ENCODE measurements at places on chromosomes 6 and 20.
A peak's percentile ranks its signal among the peaks of the same experiment; 100 is the strongest.

DNA sequence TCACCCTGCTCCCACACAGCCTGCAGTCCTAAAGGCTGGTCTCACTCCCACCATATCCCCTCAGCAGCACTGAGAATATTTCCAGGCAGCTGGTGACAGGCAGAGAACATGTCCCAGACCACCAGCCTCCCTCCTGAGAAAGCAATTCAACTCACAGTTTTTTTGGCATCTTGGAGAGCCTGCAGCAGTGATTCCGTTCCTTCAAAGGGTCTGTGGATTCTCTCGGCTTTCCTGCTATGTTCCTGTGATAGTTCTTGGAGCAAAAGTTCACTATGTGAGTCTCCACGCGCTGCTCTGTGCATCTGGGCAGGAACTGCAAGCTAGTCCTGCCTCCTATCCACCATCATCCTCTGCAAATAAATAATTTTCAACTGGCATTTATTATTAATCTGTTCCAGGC is 448.3 kb upstream of the HSF2 start:
- no peak for DNase-seq

GRCh38 chr6:139990856-139991465 is 616.5 kb upstream of the CITED2 start:
- DNase-seq: no peak

DNA sequence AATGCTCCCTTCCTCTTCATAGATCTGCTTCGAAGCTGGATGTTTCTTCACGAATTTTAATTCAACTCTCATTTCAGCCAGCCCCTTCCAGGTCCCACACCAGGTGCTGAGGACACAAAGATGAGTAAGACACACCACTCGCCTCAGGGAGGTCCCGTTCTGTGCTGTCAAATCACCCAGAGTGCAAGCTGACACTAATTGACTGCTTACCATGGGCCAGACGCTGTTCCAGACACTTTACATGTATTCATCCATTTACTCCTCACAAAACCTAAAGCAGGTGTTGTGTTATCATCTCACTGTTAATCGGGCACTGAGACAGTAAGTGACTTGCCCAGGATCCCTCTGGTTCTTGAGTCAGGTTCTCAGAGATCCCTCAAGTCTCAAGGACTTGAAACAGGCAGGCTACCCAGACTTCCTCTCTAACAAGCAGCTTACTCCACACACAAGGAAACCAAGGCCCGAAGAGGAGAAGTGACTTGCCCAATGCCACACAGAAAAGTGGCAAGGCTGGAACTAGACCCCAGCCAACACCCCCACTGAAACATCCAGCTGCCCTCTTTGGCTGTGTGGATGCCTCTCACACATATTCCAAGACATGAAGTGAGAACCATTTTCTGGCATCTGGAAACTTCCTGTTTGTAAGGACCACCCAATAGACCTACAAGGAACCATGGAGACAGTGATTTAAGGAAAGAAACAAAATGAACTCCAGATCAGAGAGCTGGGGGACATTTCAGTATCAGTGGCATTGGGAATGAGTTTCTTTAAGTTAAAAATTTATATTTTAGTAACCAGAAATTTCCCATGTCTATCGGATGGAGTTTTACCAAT is 174.5 kb downstream of the CDC5L start:
- DNase-seq: no peak

DNA sequence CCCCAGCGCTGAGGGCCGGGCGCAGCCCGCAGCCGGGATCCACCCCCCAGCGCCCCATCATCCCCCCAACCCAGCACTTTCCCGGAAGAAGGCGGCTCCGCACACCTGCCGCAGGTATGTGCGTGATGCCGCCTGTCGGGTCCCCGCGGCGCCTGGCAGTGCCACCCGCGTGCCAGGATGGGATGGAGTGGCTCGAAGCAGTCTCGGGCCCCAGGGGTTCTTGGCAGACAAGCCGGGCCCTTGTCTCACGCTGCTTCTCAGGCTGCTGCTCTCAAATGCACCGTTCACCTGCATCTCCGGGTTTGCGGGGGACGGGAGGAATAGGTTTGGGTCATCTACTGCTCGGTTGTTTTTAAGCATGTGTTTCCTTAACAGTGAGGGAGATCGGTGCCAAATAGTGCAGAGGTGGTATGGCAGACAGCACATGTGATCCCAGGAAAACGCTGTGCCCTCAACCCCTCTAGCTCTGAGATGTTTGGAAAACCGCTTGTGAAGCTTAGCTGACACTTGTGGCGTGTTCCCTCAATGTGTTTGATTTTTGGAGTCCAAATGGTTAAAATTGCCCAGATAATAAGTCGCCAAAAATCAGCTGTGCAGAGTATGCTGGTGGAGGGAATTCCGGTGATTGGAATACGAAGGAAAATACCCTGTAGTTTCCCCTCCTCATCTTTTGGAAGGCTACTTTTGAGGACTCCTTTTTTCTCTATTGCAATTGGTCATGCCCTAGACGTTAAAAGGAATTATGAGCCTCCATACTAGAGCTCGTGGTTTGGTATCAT is 926 bp downstream of the MYLIP start:
- no peak for DNase-seq

GRCh38 chr6:153862139-153862538 is 176.9 kb upstream of the OPRM1 start:
- no peak for DNase-seq

GRCh38 chr6:133055441-133055966 is 185.7 kb upstream of the EYA4 start:
- no peak for DNase-seq

DNA sequence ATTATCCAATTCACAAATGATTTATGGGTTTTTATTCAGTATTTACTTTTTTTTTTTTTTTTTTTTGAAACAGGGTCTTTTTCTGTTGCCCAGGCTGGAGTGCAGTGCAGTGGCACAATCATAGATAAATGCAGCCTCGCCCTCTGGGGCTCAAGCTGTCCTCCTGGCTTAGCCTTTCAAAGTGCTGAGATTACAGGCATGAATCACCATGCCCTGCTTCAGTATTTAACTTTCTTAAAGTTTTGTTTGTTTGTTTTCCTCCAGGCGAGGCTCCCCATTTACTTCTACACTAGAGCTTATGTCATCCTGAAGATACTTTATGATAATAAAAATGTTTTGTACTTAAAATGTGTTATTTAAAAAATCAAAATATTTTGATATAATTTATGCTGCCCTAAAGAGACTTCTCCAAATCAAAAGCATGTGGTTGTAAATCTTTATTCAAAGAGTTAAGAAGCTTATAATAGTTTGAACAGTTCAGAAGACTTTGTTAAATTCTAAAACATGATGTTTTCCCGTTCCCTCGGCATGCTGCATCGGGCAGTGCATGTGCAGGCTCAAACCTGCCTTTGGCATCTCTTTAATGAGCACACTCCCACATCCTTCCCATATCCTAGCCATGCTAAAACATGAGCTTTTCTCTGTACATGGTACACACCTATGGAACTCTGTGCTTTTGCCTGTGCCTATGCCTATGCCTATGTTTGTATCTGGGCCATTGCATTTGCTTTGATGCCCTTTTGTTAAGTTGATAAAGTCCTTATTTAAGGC is 11.0 kb downstream of the SMPDL3A start:
- DNase-seq: no peak

DNA sequence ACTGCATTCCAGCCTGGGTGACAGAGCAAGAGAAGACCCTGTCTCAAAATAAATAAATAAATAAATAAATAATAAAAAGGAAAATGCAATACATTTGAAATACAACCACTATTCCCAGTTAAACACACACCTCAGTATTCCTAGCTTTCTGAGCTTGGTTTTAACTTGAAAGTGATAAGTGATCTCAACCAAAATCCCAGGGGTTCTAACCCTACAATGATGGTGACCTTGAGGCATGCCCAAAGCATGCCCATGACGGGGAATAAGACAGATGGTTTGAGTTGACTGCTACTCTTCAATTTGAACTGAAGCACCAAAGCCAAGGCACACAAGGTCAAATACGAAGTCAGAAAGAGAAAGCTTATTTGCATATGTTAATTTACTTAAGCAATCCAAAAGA is 96.9 kb downstream of the ZFP64 start:
- DNase-seq: no peak

DNA sequence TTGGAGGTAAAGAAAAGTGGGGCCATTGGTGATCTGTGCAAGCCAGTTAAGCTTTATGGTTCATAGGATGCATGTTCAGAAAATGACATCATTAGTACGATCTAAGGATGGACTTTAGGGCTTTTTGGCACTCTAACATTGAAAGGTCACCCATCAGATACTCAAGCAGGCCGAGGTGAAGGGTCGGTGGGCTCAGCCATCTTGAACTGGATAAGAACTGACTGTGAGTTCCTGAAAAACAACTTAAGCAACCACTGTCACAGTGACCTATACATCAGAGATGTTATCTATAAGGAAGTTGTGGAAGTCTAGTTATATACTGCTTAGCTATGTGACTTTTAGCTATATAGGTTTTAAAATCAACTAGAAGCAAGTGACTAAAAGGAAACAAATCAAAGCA is 13.0 kb upstream of the ITCH start:
- DNase-seq: no peak

DNA sequence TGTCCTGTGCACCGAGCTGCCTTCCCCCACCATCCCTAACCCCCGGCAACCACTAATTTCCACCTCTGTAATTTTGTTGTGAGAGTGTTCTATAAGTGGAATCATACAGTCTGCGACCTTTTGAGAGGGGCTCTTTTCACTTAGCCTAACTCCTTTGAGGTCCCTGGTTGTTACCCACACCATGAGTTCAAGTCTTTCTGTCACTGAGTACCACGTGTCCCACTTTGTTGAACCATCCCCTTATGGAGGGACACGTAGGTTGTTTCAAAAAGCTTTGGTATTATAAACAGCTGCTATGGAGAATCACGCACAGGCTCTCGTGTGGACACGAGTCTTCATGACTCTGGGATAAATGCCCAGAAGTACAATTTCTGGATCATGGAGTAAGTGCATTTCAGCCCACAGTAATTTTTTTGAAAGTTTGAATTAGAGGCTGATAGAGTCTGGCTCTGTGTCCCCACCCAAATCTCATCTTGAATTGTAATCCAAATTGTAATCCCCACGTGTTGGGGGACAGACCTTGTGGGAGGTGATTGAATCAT is 9.5 kb downstream of the FAM209B start:
- DNase-seq: no peak

DNA sequence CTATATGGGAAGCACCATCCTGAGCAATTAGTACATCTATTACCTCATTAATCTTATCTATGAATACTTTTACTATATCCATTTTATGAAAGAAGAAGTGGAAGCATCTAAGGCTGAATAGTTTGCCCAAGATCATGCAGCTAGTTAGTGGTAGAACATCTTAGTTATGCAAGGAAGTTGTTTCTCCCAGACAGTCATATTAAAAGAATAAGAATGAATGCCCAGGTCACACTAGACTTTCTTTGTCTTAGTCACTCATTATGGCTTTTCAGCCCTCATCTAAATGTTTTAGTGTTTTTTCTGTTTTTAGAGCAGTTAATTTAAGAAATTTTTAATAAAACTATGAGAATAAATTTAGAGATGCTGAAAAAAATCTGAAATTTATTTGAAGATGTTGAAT is 517.5 kb downstream of the CDKAL1 start:
- no peak for DNase-seq

DNA sequence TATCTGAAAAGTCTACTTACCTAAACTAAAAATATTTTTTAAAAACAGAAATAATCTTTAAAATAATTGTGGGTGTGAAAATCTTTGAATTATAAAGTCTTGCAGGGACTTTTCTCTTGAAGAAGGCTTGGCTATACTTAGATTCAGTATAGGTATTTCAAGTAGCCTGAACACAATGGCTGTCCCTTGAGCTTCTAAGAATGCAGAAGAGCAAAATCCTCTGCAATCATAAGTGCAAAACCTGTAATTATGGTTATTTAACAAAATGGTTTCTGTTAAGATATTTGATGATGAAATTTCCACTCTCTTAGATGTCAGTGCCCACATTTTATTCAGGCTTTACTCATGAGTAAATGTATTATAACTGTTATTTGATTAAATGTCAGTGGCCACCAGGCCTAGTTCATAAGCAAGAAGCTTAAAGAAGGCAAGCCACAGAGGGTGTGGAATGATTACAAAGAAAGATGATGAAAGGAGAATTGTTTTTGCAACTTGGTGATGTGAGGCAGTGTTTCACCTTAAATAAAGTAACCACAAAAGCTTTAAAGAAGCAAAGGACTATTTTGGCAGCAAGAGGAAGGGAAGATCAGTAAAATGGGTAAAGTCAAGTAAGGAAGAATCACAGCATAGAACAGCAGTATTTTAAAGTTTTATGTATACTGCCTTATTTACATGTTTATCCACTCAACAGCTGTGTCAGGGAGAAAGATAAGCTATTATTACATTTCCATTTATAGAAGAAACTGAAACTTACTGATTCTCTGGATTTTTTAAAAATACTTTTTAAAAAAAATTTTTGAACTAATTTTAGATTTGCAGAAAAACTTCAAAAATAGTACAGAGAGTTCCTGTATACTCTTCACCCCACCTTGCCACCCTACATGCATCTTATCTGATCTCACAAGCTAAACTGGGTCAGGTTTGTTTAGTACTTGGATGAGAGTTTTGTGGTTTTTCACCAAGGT is 351.2 kb upstream of the RUNX2 start:
- no peak for DNase-seq

DNA sequence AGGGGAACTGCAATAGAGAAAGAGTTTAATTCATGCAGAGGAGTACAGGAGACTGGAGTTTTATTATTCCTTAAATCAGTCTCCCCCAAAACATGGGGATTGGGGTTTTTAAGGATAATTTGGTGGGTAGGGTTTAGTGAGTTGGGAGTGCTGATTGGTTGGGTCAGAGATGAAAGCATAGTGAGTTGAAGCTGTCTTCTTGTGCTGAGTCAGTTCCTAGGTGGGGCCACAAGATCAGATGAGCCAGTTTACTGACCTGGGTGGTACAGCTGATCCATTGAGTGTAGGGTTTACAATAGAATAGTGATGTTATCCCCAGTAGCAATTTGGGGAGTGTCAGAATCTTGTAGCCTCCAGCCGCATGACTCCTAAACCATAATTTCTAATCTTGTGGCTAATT is 29.1 kb downstream of the GPX6 start:
- DNase-seq: no peak

DNA sequence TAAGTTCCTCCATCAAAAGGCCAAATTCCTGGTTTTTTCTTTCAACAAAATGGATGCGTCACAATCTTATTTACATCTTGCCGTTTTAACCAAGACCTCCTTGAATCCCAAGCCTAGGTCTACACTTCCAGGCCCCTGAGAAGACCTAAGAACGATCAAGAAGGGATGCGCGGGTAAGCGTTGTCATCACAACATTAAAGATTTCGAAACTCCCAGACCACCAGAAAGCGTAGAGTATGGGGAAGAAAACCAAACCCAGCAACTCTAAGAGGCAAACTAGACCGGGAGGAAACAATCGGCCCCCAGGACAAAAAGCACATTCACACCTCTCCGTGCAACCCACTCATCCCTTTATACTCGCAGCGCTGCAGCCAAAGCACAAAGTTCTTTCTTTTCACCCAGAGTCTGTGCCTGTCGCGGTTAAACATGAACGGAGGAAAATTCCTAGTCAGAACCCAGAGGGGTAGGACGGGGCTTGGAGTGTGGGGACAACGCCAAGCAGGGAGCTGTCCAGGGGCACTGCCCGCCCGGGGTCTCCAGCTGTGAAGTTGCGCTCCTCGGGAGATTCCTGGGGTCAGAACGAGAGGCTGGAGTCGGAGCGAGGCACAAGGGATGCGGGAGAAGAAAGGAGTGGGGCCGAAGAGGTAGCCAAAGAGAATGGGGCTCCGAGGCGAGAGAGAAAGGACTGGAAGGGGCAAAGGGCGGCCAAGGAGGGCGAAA is 725 bp downstream of the OSER1 start:
- DNase-seq: no peak

- DNase-seq: peak; percentile 37
Observed at GRCh38 chr6:84193114-84193708, 34.2 kb downstream of the CEP162 start.

Measured in kidney epithelial cell (primary cell).